ENCODE measurements at places on chromosomes 2 and 18.
A peak's percentile ranks its signal among the peaks of the same experiment; 100 is the strongest.

DNA sequence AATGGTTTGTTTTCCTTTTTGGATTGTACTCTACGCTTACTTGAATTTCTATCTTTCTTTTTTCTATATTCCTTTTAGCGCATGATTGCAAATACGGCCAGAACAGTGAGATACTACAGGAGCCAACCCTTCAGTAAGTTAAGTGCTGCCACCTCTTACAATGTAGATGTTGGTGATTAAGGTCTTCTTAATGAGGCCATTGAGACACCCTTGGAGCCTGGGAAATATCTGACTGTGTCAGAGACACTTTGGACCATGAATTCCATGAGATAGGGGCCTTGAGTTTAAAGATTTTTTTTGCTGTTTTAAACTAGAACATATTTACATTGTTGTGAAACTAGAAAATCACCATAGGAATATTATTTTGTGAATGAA is 27.1 kb upstream of the MAP3K20 start:
- DNase-seq, result no peak

GRCh38 chr18:58316396-58317342 is 272.6 kb downstream of the NEDD4L start:
- no peak for DNase-seq

GRCh38 chr2:181462033-181462432 is 4.8 kb downstream of the ITGA4 start:
- DNase-seq, result peak; percentile 19

DNA sequence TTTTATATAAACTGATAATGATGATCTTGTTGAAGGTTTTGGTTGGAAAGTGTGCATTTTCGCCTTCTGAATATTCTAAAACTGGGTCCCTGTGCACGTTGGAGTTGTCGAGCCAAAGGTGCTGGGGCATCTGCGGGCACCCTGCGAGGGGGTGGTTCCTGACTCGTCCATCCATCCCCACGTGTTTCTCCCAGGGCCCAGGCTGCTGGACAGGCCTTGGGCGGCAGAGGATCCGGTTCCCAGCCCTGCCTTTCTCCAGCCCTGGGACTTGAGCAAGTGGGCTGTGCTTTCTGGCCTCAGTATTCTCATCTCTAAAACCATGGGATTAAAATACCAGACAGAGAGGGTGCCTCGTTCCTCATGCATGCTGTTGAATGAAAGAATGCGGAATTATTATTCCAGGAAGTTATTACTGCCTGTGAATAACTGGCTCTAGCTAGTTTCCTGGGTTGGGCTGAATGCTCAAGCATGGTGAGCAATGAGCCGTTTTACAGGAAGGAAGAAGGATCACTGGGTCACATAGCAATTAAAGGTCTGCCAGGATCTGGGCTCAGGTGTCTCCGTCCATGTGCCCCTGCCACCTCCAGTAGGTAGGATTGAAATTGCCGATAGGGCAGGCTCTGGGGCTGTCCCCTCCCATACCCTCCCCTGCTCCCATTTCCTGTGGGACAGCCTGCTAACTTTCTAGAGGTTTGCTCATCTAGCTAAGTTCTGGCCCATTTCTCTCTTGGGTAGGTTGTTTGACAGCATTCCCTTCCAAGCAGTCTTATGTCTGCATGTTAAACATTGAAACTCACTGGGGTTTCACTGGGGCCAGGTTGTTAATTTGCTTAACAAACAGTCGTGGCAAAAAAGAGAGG is 77.2 kb upstream of the HS6ST1 start:
- no peak for DNase-seq

DNA sequence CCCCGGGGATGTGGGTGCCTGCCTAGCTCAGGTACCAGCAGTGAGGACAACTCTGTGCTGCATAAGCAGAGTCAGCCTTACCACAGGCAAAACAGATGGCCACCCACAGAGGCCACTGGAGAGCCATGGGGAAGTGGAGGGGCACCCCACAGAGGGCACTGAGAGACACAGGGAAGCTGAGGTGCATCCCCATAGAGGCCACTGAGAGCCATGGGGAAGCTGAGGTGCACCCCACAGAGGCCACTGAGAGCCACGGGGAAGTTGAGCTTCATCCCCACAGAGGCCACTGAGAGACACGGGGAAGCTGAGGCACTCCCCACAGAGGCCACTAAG is 134.1 kb upstream of the EPAS1 start:
- DNase-seq, result peak; percentile 61

GRCh38 chr18:10559553-10560451 is 34.0 kb downstream of the NAPG start:
- DNase-seq, result no peak

GRCh38 chr2:152250421-152251100 is 75.0 kb upstream of the STAM2 start:
- DNase-seq, result no peak

DNA sequence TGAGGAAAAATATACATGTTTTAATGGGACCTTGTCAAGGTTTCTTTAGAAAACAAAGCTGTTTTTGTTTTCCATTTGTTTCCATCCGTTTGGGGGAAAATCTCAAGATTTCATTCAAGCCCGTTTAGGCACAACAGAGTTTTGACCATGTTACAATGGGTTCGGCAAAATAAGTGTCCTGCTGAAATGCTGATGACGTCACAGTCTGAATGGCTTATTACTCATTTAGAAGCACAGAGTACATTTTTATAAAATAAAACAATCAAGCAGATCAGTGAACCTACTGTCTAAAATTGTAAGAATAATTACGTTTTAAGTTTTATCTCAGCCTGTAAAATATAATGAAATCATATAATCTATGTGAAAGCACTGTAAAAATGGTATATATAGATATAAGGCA is 174.2 kb downstream of the MYT1L start:
- DNase-seq, result no peak

DNA sequence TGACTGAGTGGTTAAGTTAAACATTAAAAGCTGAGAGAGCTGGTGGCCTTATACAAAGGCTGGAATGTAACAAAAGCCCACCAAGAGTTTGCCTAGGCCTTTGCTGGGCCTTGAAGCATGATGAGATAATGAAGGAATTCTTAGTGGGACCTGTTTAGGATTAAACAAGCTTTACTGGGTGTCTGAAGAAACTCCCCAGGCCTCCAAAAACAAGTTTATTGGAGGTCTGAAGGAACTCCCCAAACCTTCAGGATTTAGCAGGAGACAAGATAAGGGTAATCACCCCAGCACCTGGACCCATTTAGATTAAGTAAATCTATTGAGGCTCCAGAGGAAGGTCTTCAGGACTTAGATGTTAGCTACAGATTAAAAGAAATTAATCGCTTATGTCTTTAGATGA is 18.7 kb downstream of the PCARE start:
- no peak for DNase-seq

DNA sequence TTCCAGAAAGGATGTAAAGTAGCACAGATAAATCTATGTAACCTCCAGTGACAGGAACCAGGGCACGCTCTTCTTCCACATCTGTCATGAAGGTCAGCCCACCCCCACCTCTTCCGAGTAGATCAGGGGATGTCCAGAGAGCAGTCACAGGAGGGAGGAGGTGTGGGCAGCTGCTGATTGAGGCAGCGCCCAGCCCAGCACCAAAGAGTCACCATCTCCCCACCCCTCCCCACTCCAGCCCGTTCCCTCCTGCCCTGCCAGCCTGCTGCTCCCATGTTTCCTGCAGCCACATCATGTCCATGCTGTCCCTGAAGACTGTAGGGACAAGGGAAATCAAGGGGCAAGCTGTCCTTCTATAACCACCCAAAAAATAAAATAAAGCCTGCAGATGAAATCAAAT is 269.8 kb downstream of the BCL11A start:
- DNase-seq, result no peak

GRCh38 chr2:200469708-200470211 is 40.1 kb downstream of the KCTD18 start:
- no peak for DNase-seq

GRCh38 chr2:169716238-169716886 is 17.3 kb upstream of the KLHL23 start:
- DNase-seq, result no peak

DNA sequence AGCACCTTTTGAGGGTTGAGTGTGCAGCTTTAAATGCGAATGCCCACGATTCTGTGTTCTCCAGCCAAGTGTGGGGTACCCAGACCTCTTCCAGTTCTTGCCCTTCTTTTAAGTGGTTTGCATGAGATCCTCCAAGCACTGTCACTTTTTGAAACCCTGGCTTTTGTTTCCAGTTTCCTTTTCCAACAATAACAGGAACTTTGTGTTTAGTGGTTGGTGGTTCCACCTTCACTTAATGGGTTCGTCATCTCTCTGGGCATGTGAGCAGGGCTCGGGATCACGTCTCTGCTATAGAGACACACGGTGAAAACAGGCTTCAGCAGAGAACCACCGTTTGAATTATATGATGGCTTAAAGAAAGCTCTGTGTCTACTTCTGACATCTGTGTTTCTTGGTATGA is 197.6 kb downstream of the LDLRAD4 start:
- DNase-seq, result peak; percentile 76

- DNase-seq, result no peak
Observed at GRCh38 chr2:150909090-150909489, 352.6 kb downstream of the RBM43 start.

DNA sequence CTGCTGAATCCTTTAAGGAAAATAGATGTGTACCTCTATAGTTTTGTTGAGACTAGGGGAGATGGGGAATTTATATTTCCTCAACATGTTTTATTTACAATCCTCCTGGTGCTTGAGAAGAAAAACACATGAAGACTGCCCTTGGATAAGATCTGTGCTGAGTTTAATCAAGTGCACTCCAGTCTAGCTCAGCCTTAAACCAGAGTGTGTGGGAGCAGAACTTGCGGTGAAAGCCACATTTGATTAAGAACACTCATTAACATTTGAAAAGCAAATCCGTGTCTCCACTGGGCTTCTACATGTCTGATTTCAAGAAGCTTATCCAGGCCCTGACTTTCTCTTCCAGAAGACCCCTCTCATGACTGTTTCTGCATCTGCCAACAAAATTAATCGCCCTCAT is 84.8 kb upstream of the ITGA6 start:
- DNase-seq, result no peak

DNA sequence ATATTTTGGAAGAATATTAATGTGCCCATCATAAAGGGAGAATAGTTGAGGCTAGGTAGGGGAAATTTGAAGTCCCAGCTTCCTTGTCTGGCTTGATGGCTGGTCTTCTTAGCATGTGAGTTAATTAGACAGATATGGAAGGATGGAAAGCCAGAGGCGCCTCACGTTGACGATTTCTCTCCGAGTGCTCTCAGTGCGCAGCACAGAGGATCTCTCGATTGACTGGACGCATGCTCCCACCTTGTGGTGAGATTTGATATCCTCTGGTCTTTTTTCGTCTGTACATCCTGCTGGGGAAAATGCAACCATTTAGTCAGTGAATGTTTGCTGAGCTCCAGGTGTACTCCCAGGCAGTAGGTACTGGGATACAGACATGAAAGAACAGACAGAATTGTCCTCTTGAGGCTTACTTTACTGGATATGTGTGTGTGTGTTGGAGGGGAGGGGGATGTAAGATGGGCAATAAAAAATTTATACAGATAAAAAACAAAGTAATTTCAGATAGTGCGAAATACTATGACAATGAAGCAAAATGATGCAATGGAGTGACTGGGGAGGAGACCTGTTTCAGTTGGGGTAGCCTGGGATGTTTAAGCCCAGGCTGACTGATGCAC is 66.9 kb upstream of the ZNG1B start:
- DNase-seq, result peak; percentile 85

GRCh38 chr2:147937744-147938349 is 82.7 kb downstream of the ORC4 start:
- DNase-seq, result peak; percentile 28

DNA sequence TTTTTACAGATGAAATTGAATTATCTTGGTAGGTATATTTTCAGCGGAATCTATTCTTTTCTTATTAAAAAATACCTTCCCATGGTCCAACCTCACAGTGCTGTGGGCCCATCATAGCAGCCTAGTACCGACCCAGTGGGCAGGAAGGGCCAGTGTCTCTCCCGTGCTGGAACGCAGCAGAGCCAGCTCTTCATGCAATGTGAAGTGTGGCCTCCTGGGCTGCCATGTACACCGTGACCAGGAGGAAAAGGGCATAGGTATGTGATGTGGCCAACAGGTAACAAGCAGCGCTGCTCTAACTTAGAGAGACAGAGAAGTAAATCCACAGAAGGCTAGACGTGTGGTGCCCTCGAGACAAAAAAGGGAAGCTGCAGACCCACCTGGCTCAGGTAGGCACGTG is 221.1 kb upstream of the SALL3 start:
- DNase-seq, result no peak

- DNase-seq, result no peak
Observed at GRCh38 chr18:63545000-63545399, 2.8 kb downstream of the SERPINB12 start.

- DNase-seq, result no peak
Observed at GRCh38 chr18:13574355-13574754, 152.0 kb downstream of the FAM210A start.

GRCh38 chr18:77069482-77069881 is 63.1 kb downstream of the MBP start:
- DNase-seq, result peak; percentile 57

- peak; percentile 15 for DNase-seq
Observed at GRCh38 chr2:30613001-30613400, 166.0 kb downstream of the LCLAT1 start.

GRCh38 chr2:240223631-240224030 is 83.2 kb upstream of the OTOS start:
- no peak for DNase-seq

DNA sequence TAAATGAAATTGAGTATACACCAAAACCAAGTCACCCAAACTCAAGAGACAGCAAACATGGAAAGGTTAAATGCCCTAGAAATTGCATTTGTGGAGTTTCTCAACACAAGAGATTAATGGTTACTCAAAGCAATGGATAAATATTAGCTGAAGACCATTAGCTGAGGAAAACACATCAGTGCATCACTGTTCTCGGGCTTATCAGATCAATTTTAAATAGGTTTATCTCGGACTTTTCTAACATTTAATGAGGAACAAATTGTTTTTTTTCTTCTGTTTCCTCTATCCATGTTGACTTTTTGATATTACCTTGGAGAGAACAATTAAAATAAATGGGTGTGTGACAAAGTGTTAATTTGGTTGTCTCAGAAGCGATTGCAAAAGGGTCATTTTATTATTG is 105.4 kb upstream of the PIK3C3 start:
- no peak for DNase-seq

GRCh38 chr18:41464278-41464677 is 490.8 kb upstream of the PIK3C3 start:
- no peak for DNase-seq

GRCh38 chr2:227654426-227654825 is 12.2 kb upstream of the SCYGR5 start:
- DNase-seq, result peak; percentile 42

DNA sequence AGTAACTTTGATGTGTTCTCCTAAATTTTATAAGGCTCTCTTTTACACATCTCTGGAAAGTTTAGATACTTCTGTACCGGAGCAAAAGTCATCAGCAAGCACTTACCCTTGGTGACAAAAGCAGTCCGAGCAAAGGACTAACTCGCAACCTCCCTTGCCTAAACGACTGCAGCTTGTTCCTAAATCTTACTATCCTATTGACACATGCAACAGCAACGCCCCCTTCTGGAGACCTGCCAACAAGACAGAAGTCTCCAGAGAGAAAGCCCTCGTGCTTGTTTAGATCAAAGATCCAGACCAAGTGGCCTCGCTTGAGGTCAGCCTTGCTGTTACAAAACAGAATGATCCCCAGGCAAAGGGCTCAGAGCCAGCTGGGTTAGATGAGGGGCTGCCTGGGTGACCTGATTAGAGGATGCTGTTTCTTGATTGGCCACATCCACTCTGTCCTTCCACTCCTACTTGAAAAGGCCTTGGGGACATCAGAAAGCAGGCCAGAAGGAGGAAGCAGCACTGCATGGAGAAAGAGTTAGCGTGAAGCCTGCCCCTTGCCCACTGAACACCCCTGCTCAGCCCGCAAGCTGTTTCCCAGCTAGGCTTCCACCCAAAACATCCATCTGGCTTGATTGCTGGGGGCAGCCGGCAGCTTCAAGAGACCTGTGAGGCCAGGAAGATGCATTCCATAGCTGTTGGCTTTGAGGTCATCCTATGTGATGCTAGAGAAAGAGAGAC is 94.3 kb downstream of the HNRNPLL start:
- peak; percentile 94 for DNase-seq

Data from suppressor macrophage (primary cell).